Effector memory CD4-positive, alpha-beta T cell (primary cell): ENCODE measurements at places on chromosomes 7 and 10.

GRCh38 chr7:134601459-134601858, 45.2 kb upstream of the BPGM start:
- DNase-seq = no peak

DNA sequence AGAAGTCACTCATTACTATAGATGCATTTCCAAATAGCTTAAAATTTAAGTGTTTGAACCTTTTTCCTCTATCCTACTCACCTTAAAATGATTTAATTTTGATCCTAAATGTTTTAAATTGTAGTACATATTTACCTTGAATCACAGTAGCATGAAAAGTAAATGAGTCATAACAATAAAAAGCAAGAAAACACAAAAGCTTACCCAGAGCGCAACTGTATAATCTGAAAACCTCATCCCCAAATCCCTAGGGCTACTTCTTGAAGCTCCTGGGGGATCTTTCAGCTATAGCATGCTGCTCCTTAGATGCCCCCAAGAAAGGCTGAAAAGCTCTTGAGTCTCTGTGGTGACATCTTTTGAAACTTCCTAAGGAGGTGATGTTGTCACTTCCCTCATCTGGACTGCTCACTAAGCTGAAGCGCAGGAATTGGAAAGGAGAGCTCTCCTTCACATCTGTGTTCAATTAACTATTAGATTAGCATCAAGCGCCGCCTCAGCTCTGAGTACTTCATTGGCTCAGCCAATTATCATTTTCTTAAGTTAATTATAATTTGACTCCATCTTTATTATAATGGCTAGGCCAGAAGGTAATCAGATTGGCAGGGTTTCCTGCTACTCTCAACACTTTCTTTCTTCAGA, 60.2 kb downstream of the SEMA3E start:
- DNase-seq = no peak

DNA sequence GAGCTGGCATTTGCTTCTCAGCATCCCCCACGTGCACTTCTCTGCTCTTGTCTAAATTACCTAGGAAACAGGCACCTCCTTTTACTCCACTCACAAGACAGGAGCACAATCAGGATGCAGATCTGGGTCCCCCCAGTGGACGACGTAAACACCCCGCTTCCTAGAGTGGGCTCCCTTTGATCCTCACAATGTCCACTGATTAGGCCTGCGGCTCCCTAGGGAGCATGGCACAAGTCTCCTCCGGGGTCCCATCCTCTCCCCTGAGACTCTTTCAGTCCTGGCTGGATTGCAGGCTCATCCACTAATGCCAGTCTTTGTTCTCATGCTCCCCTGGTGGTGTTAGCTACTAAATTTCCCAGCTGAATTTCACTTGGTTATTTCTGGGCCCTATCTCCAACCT, 98.3 kb downstream of the GLI3 start:
- no peak for DNase-seq

- DNase-seq = no peak
These were observed 9.1 kb upstream of the PRKAR2B start for GRCh38 chr7:107035446-107035845.

DNA sequence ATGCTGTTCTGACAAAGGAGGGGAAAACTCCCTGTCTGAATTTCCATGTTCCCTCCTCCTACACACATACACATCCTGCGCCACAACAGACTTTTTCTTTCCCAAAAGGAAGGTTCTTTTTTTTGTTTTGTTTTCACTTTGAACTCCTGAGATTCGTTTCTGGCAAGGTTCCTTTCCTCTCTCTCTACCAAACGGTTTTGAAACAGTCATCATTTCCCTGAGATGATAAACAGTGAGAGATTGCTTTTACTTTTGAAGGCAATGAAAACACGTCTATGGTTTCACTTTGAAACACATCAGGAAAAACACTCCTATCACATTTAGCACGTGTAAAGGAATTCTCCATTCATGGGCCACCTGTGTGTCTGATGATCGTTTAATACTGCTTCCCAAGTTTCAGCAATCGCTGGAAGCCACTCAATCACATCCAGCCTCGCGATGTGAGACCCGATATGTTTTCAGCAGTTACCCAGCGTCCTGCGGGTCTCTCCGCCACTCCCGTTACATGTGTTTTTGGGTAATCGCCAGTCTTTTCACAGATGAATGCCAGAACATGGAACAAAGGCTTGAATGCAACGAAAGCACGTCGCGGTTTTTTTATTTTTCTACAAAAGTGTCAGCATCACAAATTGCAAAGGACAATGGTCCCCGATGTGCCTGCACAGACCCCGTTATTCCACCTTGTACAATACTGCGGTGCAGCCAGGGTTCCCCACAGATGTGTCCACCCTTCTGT, 62.8 kb upstream of the CUX1 start:
- DNase-seq = no peak

DNA sequence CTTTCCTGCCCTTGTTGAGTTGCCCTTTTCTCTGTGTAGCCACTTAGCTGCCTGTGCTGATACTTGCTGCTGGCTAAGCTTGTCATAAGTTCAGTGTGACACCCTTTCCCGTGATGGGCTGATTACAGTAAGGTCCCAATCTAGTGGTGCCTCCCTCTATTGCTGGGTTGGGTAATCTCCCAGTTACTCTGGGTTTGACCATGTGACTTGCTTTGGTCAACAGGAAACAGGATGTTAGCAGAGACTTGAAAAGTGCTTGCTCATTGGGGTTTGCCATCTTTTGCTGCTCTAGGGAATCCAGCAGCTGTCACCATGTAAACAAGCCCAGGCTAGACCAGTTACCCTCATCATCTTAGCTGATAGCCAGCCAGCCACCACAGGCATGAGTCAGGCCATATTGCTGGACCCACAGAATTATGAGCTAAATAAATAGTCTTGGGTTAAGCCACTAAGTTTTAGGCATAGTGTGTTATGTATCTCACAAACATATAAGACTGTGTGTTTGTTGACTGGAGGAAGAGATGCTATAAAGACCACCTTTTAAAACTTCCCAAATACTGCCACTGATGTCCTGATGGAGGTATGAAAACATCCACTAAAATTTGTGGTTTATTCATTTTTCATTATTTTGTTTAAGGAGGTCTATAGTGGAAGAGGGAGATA, 4.0 kb upstream of the LEP start:
- no peak for DNase-seq

GRCh38 chr7:50085344-50085743, 7.7 kb downstream of the ZPBP start:
- no peak for DNase-seq

- DNase-seq = no peak
These were observed 11.5 kb downstream of the STEAP2 start for GRCh38 chr7:90222811-90223725.

DNA sequence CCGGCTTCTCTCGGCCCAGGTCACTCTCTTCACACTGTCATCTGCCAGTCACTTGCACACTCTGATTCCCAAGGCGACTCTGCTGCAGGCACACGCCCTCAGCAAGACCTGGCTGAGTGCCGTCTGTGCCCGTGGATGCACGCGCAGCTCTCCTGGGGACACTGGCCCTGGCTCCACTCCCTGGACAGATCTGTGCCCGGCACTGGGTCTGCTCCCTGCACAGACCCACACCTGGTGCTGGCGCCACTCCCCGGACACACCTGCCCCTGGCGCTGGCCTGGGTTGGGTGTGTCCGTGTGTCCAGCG, 133.2 kb downstream of the DNAJB6 start:
- DNase-seq = no peak

DNA sequence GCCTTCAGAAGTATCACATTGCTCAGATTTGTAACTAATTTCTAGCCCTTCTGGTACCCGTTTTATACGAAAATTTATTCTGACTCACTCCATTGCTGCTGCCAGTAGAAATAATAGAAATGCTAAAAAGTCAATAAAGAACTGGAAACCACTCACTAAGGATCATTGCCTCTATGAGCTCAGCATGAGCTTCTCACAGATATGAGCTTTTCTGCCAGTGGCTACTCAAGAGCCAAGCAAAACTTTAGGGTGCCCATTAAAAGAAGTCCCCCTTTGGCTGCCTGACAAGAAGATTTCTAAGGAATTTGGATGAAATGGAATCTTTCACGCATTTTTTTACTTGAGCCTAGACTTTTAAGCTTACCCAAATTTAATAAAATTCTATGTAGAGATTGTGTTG, 52.5 kb downstream of the GPR37 start:
- DNase-seq = no peak

DNA sequence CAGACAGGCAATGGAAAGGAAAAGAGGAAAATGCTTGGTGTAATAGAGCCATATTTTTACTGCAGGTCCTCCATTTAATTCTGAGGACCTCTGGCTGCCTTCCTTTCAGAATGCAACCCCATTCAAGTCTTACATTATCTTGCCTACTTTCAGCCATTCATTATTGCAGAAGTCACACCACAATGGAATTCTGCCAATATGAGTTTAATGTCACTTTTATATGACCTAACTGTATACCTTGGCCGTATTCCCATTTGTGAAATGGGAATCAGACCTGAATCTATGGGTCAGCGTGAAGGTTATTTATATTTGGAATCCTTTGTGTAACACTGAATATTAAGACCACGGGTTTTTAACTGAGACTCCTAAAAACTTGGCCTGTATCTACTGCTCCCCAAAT, 241.7 kb upstream of the AOAH start:
- no peak for DNase-seq
